GM03348 (cell line): ENCODE measurements at places on chromosomes 7 and 10.

DNA sequence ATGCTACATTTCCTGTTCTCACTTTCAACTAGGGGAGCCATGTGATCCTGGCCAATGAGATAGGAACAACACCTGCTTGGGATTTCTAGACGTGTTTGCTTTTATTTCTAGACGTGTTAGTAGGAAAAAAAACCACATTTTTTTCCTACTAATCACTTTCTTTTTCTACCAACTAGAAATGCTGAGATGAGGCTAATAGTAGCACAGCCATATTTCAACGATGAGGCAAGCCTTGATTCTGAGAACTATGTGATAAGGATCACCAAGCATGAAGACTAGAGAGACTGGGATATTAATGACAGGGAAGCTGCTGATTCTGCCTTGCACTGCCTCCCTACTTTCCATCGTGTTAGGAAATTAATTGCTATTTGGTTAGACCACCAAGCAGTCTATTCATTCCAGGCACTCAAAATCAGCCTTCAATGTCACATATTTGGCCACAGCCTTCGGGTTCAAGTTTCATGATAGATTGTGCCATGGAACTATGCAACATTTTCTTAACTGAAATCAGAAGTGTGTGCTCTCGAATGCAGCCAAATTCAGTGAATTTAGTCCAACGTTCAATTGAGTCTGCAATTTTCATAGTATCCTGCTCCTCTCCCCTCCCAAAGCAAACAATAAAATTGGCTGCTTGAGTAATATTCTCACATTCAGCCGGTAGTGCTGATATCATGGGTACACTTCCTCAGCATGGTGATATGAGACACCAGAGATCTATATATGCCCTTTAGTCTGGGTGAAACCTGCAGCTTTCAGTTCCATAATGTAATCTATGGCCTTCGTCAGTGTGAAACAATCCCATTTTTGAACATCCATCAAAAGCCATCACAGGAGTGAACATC, 98.1 kb downstream of the GPR37 start:
- DNase-seq: no peak

- DNase-seq: no peak
Observed at GRCh38 chr10:130513686-130514476, 377.7 kb downstream of the GLRX3 start.

- peak; percentile 71 for DNase-seq
Observed at GRCh38 chr7:96388620-96389383, 66.9 kb upstream of the SLC25A13 start.

- DNase-seq: no peak
Observed at GRCh38 chr7:77910124-77910523, 111.6 kb downstream of the PHTF2 start.

DNA sequence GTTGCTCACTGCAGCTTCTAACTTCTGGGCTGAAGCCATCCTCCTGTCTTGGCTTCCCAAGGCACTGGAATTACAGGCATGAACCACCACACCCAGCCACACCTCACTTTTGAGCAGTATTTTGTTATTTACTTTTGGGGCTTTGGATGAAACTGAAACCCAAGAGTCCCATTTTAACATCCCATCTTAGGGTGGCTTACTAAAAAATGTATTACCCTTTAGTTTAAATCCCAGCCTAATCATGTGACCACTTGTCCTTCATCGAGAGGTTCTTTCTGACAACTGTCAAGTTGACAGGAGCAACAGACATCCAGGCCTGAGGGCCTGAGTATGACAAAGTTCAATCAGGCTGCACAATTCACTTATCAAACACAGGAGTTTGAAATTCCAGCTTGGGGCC, 33.6 kb downstream of the C10orf67 start:
- no peak for DNase-seq

- DNase-seq: no peak
Observed at GRCh38 chr10:107164992-107165391, 486 bp upstream of the SORCS1 start.

DNA sequence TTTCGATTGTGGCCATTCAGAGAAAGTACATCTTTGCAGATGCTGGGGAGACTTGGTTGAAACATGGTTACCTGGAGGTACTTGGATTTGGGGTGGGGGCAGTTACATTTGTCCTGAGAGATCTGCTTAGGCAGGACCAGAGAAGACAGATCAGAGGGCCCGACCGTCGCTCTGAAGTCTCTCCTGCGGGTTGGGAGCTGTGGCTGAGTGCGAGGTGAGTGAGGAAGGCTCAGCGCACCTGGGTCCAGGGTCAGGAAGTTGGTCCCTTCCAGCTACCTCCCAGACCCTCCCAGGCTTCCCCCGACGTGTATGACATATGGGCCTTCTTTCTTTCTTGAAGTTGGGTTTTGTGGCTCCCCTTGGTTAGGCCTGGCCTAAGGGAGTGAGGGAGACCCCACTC, 56.3 kb downstream of the LHPP start:
- no peak for DNase-seq

- no peak for DNase-seq
Observed at GRCh38 chr7:158774952-158775351, 54.4 kb downstream of the ESYT2 start.

DNA sequence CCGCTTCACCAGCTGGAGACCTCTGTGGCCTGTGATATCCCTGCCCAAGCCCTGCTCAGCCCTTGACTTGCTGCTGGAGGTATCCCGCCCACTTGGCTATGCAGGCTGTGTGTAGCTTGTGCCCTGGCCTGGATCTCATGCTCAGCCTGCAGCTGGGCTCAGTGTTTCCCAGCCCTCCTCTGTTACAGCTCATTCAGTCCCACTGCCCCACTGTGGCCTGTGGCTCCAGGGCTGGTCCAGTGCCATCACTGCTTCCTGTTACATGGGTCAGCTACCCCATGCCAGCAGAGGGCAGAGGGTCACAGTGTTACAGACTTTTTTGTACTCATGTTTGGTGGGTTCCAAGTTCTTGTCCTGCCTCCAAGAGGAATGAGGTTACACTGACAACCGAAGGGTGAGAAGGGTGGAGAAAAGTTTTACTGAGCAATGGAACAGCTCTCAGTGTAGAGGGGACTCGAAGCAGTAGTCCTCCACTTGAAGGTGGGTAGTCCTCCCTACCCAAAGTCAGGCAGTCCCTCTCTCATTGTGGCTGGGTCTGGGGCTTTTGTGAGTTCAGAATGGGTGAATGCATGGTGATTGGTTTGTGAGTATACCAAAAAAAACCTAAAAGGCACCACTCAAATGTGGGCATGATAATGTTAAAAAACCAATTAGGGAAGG, 100.4 kb downstream of the ANKRD7 start:
- DNase-seq: no peak

GRCh38 chr10:7634142-7634894, 32.4 kb downstream of the ITIH5 start:
- DNase-seq: peak; percentile 17

DNA sequence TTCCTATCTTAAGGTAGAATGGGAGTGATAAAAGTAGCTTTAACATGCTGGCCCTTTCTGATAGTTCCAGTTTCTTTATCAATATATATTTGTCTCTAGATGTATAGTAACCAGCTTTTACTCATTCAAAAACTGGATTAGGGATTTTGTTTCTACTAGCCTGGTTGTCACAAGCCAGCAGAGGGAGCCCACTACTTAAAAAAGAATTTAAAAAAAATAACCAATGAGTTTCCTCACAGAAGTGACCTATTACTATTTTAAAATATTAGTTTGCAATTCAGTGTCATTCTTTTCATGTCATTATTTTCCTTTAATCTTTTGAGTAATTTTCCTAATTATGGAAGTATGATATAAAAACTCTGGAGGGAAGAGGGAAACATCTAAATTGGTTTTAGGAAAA, 142.1 kb downstream of the PHTF2 start:
- DNase-seq: peak; percentile 56
